ENCODE measurements at places on chromosomes 7 and 10. TPM values are rescaled to one million over a fixed set of nuclear protein-coding genes. Genes with fewer than 3 reads are reported as not detected.

DNA sequence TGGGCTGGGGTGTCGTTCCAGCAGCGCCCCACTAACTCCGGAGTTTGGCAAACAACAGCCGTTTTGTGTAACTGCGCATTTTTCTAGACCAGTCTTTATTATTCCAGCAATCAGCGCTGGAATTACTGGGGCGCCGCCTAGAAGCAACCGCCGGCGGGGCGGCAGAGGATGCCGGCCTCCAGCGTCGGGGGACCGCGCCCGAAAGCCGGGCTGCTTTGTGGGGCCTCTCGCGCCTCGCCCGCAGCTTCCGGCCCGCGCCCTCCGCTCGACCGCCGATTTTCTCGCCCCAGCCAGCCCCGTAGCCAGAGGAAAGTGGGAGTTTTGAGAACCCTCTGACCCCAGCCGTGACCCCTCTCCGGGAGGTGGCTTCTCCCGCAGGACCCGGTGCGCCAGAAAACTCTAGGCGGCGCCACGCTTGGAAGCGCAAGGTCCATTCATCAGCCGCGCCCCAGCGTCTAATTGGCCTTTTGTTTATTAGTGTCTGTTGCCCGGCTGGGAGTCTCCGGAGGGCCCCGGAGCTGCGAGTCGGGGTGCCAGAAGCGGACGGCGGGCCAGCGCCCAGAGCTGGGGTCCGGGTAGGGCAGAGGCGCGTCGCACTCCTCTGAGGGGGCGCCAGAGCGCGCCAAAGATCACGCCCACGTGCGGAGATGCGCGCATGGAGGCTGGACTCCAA, 10.7 kb downstream of the EMX2 start:
- no peak for DNase-seq

GRCh38 chr10:44774676-44775401, 136.3 kb upstream of the TMEM72 start:
- DNase-seq = no peak

- DNase-seq = no peak
Measured at GRCh38 chr7:70935311-70935710, 196.6 kb upstream of the GALNT17 start.

DNA sequence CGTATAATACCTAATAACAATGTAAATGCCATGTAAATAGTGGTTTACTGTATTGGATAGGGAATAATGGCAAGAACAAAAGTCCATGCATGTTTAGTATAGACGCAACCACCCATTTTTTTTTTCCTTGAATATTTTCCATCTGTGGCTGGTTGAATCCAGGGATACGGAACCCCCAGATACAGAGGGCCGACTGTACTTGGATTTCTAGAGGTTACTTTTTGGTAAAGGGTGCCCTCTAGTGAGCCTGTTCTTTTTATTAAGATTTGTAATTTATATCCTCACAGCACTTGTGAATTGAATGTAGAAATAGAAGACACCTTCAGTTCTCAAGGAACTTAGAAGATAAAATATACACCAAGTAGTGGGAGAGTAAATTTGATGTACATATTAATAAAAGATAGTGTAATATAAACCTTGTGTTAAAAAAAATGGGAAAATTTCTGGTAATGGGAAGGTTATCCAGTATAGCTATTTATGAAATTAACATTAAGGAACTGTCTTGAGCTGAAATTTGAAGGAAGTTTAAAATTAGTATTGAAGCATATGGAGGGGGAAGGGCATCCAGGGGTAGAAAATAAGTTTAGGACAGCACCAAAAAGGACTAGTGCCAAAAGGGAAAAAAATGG, 32.0 kb downstream of the EXOC6 start:
- DNase-seq = no peak

DNA sequence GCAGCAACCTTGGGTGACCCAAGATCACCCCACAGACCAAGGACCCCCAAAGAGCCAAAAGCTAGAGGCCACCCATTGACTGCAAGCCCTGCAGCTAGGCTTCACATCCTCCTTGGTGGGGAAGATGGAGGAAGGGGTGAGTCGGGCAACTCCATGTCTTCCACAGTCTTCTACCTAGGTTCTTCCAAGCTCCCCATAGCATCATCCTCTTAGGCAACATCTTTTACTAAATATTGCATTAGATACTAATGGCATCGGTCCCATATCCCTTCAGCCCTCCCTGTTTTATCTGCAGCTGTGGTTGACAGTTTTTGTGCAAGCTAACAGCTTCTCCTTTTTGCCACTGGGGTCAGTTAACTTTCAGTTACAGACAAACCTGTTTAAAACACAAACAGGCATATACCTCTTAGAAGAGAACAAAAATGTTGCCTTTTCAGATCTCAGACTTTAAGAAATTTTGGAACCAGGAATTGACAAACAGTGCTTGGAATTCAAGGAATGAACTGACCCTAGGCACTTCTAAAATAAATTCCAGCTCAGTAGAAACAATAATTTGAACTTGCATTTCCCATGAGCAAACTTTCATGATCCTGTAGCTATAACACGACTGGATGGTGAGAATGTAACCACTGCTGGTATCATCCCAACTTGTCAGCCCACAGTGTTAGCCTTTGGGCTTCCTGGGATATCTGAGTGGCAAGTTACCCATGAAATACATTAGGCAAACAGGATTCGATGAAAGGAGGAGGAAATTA, 33.9 kb upstream of the MSMB start:
- no peak for DNase-seq

DNA sequence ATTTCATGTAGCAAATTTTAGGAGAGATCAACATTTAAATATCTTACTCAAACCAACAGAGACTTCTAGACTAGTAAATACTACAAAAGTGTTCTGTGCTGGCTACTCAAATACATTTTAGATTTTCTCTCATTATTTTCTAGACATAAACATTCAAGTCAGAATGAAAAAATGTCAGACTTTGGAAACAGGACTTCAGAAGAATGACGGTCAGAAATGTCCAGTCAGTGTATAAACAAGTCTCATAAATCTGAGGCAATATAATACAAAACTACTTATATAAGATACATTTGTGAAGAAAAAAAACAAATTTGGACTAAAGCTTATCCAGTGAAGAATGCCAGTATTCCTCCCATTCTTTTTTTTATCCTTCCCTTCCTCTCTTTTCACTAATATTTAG, 25.9 kb downstream of the RNLS start:
- no peak for DNase-seq

GRCh38 chr10:113108948-113109347, 158.9 kb downstream of the TCF7L2 start:
- no peak for DNase-seq

GRCh38 chr7:6407434-6407833, 40.3 kb downstream of the DAGLB start:
- DNase-seq = no peak

GRCh38 chr10:20004087-20004523, 187.9 kb downstream of the PLXDC2 start:
- DNase-seq = peak; percentile 47

- DNase-seq = no peak
Measured at GRCh38 chr10:70680899-70681730, 8.8 kb downstream of the ADAMTS14 start.

DNA sequence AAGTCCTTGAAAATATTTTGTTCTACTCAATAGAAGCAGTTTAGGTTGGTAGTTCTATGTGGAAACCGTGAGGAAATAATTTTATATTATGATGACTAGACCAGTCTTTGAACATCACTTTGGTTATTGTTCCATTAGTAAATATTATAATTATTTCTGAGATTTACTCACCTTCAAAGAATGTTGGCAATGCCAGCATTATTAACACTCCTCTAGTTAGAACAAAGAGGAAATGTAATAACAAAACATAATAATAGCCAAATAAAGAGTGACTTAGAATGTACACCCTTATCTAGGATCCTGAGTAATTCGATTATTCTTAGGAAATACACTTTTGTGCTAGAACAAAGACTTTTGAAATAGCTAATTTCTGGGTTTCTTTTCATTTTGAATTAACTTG, 121.1 kb downstream of the CFTR start:
- DNase-seq = no peak

- DNase-seq = peak; percentile 44
Measured at GRCh38 chr10:130341356-130341755, 205.2 kb downstream of the GLRX3 start.

DNA sequence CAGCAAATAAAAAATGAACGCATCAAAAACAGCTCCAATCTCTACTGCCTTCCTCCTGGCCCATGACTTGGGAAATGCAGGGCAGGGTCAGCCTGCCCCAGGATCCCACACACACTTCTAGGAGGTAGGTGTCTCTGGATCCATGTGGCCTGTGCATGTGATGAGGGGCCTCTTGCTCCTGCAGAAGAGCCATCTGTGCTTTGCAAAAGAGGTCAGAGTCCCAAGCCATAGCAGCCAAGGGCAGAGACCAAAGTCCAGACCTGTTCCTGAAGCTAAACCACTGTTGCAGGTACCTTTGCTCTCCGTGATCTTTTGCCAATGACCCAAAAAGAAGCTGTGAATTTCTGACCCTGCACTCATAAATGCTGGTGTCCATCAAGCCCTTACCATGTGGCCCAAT, 57.1 kb downstream of the KCNMA1 start:
- DNase-seq = no peak

DNA sequence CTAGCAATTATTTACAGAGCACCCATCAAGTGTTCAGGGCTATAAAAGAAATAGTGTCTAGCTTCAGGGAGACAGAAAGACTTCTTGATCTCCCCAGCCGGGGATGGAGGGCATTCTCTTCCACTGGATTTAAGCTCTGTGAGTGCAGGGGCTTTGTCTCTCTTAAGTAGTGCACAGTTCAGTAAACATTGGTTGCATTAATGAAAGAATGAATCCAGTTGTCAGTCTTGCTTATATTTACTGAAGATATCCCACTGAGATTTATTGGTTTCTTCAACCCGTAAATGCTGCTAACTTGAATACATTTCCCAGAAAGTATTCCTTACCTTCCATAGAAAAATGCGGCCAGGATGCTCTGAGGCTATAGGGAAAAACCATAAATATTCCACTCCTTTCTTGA, 41.9 kb downstream of the AUTS2 start:
- no peak for DNase-seq

DNA sequence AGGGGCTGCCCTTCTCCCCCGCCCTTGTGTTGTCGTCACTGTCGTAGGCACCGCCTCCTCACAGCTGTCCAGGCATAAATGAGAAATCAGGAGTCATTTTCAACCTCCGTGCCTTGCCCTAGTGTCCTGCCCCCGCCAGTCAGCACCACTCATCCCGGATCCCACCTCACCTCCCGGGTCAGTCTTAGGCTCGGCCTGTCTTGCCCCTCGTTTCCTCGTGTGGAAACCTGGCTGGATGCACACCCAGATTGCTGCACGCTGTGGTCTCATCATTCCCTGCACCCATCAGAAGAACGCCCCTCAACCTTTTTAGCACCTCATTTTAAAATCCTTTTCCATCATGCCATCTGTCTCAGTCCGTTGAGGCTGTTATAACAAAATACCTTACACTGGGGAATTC, 213.1 kb downstream of the HECW1 start:
- DNase-seq = no peak

- DNase-seq = peak; percentile 81
Measured at GRCh38 chr7:90720984-90721760, 125.1 kb downstream of the CDK14 start.

DNA sequence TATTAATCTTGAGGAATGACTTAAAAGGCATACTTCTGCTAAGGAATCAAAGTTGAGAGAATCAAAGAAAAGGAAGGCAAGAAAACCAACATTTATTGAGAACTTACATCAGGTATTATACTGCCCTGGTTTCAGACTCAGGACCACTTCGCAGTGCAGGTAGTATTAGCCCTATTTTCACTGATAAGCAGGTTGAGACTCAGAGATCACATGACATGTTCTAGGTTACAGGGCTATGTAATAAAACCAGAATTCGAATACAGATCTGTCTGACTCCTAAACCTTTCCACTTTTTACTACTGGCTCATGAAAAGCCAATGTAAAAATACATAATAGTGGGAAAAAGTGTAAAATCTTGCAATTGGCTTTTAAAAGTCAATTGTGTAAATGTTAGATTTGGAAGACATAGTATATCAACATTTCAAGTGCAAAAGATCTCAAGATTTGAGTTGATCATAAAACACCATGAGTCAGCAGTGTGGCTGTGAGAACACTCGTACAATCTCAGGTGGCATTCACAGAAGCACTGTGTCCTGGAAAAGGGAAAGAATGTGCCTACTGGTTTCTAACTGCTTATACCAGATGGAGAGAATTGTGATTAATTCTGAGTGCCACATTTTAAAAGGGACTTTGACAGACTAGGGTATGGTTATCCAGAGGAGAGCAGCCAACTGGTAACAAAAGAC, 195.8 kb upstream of the MKLN1 start:
- DNase-seq = no peak

GRCh38 chr7:130329681-130330080, 14.9 kb upstream of the CPA5 start:
- no peak for DNase-seq

DNA sequence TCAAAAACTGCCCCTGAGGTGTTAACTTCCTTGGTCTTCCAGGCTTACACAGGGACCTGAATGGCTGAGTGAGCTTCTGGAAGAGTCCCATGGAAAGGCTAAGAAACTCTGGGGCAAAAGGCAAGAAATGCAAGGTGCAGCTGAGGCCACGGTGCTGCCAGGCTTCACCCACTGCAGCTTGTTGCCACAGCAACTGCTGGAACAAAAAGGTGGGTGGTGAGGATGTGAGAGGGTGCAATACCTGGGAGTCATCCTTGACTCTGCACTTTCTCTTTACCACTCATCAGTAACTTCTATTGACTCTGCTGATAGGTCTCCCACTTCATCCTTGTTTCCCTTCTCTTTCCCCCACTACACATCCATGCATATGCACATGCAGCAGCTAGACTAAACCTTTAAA, 258.6 kb downstream of the BMPER start:
- no peak for DNase-seq

GRCh38 chr7:17166824-17167379, 131.6 kb upstream of the AHR start:
- DNase-seq = no peak

DNA sequence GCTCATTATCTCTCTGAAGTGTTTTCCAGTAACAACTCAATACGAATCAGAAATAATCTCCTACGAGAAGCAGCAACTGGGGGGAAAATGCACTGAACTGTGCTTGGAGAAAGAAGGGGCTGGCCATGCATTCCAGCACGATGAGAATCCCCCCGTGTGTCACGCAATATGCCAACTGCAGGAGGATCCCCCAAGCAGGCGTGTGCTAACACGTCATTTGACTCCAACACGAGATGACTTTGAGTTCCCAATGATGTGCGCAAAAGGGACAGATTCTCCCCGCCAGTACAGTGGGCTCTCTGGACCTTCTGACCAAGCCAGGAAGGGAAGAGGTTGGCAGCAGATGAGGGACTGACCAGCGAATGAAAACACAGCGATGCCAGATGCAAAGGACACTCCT, 105.5 kb downstream of the KCNMA1 start:
- no peak for DNase-seq

- no peak for DNase-seq
Measured at GRCh38 chr7:158602041-158602440, 14.4 kb upstream of the PTPRN2 start.

GRCh38 chr7:115758025-115758424, 272.5 kb downstream of the TFEC start:
- DNase-seq = no peak

TMEM273 gene
- total RNA-seq = 3.6 TPM

NME8 gene
- total RNA-seq = not detected

CEP55 gene
- total RNA-seq = 0.14 TPM

ITIH5 gene
- total RNA-seq = 28.6 TPM

RAB19 gene
- 7.3 TPM for total RNA-seq

FAM170B gene
- total RNA-seq = not detected

PTCD1 gene
- total RNA-seq = 2.0 TPM

PVRIG gene
- not detected for total RNA-seq
